ENCODE measurements at places on chromosomes 2 and 18.

DNA sequence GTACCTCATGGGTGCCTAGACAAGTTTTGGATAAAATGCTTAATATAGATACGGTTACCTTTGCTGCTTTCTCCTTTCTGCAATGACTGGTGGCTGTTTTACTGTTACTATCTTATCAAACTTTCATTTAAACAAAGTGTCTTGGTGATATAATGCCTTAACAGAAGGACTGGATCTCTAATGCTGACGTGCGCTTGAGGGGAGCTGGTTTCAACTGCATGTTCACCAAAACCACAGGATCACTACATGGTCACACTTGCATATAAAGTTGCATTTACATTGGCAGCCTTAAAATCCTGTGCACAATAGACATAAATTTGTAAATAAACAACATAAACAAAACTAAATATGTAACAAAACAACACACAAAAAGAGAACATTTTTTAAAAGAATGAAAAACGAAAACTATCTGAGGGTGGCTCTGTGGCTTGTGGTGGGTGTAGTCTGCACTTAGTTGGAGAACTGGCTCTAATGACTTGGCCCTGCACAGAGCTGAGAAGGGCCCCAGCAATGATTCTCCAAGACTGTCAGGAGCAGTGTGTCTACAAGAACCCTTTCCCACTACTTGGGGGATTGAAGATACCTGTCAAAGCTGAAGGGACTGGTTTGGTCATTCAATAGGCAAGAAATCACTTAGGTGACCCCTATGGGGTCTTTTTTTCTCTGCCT, 135.5 kb downstream of the UXS1 start:
- no peak for DNase-seq

DNA sequence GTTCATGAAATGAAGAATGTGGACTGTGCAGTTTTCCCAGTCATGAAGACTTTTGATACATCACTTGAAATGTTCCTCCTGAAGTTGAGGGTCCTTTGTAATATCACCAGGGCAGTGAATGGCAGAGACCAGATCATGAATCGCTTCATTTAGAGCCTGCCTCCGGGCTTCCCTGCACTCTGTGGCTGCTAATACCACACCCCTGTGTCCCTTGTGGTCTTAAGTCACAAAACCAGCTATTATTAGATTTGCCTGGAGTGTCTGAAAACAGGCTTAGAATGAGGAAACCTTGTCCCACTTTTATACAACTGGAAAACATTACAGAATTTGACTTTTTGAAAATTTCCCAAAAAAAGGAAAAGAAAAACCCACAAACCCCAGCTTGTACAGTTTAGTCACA, 147.9 kb downstream of the MGAT5 start:
- DNase-seq: peak; percentile 55

- DNase-seq: no peak
Observed at GRCh38 chr2:22283436-22283835, 1101.5 kb upstream of the KLHL29 start.

GRCh38 chr2:112817082-112817689, 19.4 kb downstream of the IL1B start:
- no peak for DNase-seq

DNA sequence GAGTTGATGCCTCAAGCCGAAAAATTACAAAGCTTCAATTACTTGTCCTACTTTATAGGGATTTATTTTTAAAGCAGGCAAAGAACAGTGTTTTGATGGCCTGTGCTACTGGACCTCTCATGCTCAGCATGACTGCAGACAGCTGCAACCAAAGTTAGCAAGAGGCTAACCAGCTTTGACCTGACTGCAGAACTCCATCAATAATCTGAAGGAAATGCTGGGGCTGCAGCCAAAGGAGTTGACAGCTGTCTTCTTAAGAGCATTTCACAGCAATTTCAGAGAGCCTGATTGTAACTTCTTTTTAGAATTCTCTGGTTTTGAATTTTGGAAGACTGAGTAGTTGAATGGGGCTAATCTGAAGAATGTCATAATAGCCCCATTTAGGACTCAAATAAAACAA, 46.5 kb upstream of the SESTD1 start:
- DNase-seq: no peak

- no peak for DNase-seq
Observed at GRCh38 chr18:57194622-57195021, 47.7 kb downstream of the BOD1L2 start.

DNA sequence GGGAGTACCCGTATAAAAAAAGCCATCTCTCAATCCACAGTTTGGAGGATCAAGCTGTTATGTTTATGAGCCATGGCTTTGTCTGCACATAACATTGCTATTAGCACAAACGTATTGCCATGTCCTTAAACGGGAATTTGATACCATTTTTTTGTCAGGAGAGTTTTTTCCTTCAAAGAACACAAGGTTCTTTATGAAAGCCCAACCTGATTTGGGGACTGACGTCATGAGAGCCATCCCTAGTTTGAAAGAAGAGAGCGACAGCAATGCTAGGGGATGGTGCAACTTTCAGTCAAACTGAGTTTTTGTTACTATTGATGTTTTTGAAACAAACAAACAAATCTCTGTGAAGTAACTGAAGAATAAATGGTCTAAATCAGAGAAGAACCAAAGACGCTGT, 376.6 kb downstream of the EIPR1 start:
- no peak for DNase-seq

DNA sequence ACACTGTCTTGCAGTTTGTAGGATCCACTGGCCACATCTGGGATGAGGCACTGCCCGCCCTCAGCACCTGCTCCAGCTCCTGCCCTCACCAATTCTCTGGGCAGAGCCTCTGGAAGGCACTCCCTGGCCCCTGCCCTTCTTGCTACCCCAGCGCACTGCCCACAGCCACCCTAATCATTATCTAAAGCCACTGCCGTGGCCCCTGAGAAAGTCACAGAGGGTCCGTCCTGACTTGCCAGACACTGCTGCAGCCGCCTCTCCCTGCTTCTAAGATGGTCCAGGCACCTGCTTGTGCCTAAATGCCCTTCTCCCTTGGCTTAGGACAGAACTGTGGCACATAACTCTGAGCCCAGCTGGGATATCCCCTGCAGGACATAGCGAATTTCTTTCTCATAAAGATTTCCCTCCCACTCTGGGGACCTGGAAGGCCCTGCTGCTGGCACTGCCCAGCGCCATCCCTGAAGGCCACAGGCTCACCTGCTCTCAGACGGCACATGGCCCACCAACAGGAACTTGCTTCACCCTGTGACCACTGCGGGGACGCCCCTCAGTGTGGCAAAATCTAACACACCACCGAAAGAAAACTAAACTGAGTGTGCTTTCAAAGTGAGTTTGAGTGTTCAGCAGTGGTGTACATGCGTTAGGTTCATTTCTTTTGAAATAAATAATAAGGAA, 244.9 kb downstream of the HDAC4 start:
- DNase-seq: no peak

DNA sequence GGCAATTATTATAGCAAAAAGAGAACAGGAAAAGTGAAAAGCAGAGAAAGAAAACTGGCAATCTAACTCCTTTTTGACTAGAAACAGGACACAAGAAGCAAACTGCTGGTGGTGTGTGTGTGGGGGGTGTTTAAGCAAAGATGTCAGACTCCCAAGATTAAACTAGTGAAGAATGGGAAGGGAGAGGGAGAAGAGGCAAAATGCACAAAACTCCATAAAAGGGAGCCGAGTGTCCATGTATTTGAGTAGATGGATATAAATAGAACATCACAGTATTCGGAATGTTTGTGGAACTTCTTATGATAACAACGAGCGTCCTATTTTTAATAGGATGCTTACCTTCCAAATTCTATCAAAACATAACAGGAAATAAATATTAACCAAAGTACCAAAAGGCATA, 179.8 kb upstream of the TRIB2 start:
- peak; percentile 40 for DNase-seq

GRCh38 chr2:126518196-126518595, 137.8 kb upstream of the GYPC start:
- no peak for DNase-seq

DNA sequence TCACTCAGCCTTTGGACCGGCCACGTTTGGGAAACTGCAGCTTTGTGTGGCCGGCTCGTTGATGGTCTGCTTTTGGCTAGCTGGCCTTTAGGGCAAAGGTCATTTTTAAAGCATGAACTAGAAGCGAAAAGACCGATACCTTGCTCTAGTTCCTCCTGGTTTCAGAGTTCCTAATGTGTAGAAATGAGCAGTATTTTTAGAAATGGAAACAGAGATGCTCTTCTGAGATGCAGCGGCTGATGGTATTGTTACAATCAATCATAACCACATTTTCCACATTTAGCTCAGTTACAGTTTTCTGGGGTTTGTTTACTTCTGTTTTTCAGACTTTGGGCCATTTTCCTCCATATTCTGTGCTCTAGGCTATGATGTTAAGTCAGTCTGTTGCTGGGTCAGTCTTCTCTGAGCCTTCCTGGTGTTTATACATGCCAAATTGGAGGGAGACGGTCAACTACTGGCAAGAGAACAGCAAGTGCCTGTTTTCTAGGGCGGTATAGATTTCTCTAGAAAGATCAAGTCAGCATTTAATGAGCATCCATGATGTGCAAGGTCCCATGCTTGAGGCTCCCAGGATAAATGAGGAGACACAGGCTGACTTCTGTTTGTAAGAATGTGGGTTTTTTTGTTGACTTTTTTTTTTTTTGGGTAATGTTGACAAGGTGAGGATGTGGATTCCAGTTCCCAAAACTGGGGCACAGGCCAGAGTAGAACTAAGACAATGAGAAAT, 28.0 kb downstream of the RNF144A start:
- DNase-seq: no peak

DNA sequence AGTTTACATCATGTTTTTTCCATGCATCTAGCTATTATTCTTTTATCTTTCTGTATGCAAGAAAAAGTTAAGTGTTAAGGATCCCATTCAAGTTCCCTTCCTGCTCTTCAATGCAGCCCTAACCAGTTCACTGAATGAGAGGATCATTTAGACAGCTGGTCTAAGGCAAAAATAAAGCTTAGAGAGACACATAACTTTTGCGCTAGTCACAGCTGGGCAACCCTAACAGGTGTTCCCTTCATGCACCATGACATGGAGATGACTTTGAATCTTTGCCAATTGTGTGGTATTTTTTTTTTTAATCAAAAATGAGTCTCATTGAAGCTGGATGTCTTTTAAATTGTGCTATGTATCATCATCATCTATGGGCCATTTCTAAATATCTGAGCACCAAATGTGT, 393.8 kb upstream of the CYRIA start:
- DNase-seq: no peak

DNA sequence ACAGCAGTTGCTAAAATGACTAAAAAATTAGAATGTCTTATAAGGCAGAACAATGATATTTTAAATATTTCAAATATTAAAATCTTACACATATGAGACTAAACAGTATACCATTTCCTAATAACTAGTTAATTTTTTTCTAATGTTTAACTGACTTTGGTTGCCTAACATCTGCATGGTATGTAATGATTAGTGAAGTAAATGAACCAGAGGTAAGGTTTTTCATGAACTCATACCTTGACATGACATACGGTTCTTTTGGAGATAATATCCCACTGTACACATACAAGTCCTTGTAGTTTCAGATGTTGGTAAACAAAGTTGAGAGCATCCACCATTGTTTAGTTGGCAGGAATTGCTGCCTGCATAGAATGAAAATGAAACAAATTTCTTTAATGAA, 1360.2 kb downstream of the LRP1B start:
- no peak for DNase-seq

DNA sequence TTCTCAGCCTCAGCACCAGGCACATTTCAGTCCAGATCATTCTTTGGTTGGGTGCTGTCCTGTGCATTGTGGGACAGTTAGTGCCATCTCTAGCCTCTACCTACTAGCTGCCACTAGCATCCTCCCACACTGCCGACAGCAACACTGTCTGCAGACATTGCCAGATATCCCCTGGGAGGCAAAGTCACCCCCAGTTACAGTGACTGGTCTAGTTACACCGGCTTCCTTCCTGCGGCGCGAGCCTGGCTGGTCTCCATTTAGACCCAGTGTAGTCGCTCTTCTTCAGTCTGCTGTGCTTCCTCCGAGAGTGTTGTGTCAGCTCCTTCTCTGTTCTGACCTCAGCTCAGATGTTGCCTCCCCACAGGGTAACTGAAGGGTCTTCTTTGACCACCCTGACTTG, 283.1 kb downstream of the PHLPP1 start:
- DNase-seq: no peak

GRCh38 chr2:15189216-15189615, 371.9 kb downstream of the NBAS start:
- peak; percentile 2 for DNase-seq

GRCh38 chr2:129354631-129355030, 624.8 kb upstream of the RAB6C start:
- DNase-seq: no peak

DNA sequence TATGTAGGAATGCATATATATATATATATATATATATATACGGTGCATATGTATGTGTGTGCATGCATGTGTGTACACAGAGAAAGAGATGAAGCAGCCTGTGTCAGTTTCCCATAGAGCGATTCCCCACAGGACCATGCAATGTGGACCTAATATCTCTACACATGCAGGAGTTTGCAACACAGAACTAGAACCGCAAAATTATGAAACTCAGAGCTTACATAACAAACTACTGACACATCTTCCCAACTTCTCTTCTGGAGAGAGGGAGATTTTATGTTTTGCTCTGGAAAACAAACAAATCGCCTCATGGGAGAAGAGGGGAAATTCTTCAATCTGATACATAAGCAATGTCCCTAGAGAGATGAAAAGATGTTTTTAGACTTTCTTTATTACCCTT, 377.2 kb downstream of the LRATD1 start:
- DNase-seq: no peak

DNA sequence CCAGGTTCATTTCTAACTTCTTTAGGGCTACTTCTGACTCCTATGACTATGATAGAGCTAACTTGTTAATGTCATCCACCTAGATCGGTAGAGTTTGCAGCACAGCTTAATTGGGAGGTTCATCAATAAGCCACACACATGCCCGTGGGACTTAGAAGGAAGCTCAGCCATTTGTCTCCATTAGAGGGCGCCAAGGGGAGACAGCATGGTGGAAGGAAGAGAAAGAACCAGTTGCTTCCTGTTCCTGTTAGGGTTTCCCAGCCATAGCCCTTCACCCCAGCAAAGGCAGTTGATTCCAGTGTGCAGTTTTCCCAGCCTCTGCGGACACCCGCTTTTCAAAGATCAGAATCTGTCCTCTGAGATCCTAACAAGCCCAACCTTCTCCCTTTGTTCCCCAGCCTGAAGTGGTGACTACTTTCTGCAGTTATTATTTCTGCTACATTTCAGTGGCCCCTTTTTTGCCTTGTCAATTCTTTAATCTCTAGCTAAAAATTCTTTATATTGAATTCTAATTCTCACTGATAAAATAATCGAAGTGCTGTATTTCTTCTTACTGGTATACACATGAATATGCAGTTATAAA, 30.3 kb downstream of the MAIP1 start:
- peak; percentile 78 for DNase-seq

- peak; percentile 51 for DNase-seq
Observed at GRCh38 chr2:24111407-24111901, 11.7 kb downstream of the PFN4 start.

- peak; percentile 46 for DNase-seq
Observed at GRCh38 chr2:14420851-14421250, 211.7 kb upstream of the LRATD1 start.

- DNase-seq: peak; percentile 12
Observed at GRCh38 chr2:128145651-128146050, 54.7 kb downstream of the UGGT1 start.
